T-cell (primary cell): ENCODE measurements at places on chromosomes 5 and 9.

DNA sequence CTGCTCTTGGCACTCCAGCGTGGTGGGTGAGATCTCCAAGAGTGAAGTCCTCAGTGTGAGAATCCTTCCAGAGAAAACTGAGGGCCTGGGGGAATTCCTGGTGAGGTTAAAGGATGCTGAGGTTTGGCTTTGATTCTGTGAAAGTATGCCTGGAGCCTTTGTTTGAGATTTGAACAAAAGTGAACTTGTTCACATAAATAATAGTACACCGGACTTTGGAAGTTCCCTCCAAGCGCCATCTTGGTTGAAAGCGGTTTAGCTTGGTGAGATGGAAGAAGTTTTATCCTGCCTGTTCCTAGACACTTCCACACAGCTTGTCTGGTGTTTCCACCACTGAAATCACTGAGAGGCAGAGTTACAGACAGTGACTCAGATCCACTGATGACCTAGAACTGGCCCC, 286.4 kb downstream of the NTRK2 start:
- DNase-seq, result no peak

DNA sequence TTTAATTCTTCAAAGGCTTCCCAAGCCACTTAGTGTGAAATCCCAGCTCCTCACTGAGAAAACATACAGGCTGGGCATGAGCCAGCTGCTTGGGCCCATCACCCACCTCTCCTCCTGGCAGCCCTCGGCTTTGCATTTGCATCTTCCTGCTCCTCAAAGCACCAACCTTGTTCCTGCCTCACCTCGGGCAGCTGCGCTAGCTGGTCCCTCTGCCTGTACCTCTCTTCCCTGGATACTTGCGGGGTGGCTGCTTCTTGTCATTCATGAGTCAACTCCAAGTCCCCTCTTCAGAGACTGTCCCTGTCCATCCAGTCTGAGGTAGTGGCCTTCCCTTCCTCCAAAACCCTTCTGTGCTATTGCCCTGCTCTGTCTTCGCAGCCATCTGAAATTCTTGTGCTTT, 116.1 kb upstream of the CXCL14 start:
- no peak for DNase-seq

GRCh38 chr9:113244556-113244955, 23.2 kb downstream of the SLC31A1 start:
- no peak for DNase-seq

GRCh38 chr9:37906312-37907239, 2.6 kb upstream of the SLC25A51 start:
- no peak for DNase-seq

GRCh38 chr9:129627556-129628440, 1.8 kb downstream of the NTMT1 start:
- no peak for DNase-seq

GRCh38 chr5:88979726-88980125, 96.7 kb upstream of the MEF2C start:
- DNase-seq, result no peak

- no peak for DNase-seq
Observed at GRCh38 chr5:90557391-90557790, 1.2 kb upstream of the ADGRV1 start.

DNA sequence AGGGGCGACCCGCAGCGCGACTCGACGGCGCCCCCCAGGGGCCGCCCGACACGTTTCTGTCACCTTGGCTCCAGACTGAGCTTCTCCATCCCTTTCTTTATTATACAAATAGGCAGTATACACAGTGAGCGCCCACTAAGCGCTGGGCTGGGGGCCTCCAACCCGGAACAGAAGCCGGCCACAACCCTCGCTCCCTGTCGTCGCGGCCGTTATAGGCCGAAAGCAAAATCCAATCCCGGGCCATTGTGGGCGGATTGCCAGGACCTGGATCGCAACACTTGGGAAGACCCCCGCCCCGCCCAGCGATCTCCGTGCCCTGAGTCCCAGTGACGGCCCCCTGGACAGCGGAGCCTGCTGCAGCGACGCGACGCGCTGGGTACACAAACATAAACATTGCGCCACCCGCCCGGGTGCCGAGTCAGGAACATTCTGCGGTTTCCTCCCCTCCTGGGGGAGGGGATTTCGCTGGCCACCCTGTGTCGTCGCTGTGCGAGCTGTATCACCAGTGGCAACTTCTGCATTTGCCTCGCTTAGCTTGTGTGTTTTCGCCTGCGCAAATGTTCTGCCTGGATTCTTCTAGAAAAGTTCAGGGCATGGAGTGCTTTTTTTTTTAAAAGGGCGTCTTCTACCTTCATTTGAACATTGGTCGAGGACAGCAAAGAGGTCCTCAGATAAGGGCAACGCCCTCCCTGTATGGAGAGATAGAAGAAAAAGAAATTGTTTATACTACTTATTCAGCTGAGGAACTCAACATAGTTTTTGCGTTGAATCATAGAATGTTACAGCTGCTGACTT, 1.3 kb upstream of the DUSP1 start:
- peak; percentile 91 for DNase-seq

- DNase-seq, result no peak
Observed at GRCh38 chr5:146722361-146722779, 156.2 kb downstream of the PPP2R2B start.

- no peak for DNase-seq
Observed at GRCh38 chr9:71582347-71582746, 186.0 kb downstream of the CEMIP2 start.

DNA sequence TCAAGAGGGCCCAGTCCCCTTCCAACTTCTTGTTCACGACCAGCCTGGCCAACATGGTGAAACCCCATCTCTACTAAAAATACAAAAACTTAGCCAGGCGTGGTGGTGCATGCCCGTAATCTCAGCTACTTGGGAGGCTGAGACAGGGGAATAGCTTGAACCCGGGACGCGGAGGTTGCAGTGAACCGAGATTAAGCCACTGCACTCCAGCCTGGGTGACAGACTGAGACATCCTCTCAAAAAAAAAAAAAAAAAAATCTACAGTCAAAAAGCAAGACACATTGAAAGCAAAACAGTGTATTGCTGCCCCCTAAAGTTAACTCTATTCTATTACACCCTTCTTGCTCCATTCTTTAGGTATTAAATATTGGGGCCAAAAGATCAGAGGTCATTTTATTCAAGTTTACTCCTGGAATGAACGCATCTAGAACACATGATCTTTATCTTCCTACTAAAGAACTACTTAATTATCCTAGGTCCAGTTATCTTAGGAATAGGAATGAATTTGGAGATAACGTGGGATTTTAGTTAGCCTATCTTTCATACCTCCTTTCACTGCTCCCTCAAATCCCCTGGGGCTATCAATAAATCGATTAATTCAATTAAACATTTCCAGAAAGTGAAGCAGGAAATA, 2.4 kb downstream of the ATG12 start:
- no peak for DNase-seq

GRCh38 chr9:100626949-100627348, 49.1 kb downstream of the CAVIN4 start:
- no peak for DNase-seq

DNA sequence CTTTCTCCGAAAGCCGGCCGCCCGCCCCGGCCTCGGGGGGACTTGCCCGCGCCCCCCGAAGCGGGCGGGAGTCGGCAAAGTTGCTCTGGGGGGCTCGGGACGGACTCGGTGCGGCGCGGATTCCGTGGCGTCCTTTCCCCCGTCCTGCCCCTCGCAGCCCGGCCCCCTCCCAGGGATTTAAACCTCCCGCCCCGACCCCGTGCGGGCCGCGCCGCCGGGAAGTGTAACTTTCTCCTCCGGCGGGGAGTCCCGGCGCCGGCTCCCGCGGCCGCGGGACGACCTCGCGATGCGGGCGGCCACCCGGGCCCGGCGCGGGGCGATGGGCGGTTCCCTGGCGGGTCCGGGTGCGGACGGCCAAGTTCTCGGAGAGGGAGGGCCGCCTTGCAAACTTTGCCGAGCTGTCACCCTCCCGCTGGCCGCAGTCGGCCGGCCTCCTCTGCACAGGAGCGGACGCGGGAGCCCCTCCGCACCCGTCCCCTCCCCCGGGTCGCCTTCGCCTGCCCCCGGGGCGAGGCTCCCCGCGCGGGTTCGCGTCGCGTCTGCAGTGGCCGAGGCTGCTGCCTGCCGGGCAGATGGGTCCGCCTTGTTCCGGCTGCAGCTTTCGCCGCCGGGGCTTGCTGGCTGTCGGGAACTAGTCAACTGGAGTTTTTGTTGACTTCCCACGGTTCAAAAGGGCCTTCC, 732 bp downstream of the PBX3 start:
- DNase-seq, result peak; percentile 22

DNA sequence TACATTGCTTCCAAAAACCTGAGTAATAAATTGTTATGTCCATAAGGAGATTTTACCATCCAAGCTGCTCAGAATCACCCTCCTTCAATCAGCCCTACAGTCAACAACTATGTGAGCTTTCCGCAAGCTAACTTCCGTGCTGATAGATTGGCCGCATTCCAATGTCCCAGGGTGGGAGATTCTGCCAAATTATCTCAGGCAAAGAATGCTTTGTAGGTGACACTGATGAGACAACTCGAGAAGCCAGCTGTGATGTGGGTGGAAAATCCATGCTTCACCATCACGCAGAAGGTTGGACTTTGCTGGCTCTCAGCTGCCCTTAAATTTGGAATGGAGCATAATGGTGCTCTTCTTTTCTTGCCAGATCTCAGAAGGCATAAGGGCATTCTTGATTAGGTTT, 44.9 kb upstream of the HCN1 start:
- no peak for DNase-seq

DNA sequence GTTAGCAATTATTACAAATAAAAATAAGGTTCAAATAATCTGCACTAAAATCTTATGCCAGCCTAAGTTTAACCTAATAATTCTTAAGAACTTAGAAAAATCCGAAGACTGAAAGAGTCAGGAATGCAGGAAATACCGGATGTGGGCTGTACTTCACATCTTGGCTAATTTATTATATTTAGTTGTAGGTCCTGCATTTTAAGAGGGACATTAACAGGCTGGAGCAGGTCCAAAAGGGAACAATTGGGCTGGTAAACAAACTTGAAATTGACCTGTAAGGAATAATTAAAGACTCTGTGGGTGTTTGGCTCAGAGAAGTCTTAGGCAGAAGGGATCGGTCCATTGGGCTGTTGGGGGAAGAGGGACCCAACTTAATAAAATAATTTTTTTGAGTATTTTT, 18.4 kb downstream of the GLRA1 start:
- DNase-seq, result no peak

DNA sequence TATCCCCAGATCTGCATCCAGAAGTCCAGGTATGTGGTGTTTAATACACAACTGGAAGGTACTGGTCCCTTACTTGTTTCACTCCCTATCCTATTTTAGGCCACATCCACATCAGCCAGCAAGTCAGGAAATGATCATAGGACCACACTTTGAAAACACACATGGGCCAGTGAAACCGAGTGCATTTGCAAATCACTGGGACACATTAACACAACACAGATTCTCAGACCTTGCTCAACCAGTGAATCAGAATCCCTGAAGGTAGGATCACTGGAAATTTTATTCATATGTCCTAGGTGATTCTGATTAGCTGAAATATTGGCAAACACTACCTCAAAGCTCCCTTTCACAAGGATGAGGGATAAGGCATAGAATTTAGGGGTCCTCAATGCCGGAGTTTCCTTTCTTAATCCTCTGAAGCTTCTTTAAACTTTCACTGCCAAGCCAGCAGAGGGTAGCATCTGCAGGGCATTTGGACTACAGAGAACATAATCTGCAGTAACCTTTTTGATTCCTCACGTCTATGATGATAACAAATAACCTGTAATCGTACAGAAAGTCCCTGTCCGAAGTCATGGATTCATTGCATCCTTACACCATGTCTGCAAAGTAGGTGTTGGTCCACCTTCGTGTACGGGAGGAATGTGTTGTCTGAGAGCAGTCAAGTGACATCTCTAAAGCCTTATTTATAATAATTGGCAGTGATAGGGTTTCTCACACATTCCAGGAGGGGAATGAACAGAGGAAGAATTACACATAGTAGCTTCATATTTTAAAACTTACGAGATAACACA, 11.0 kb upstream of the ABLIM3 start:
- no peak for DNase-seq

DNA sequence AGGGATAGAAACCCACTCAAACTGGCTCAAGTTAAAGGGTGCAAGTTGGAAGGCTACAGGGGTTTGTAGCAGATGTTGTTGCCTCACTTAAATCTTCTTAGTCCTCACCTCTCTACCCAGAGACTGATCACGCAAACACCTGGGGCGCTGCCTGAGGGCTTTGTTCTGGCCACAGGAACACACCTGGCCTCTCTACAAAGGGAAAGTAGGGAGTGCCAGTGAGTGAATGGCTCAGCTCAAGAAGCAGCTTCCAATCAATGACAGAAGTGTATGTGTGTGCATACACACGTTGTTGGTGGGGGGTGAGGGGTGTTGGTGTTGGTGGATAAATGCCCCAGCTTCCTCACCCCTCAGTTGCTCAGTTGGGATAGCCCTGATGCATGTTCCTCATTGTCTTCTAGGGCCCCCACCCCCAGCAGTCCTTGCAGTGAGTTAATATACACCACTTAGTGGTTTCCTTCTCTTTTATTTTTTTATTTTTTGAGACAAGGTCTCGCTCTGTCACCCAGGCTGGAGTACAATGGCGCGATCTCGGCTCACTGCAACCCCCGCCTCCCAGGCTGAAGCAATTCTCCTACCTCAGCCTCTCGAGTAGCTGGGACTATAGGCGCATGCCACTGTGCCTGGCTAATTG, 30.6 kb upstream of the CTNNA1 start:
- no peak for DNase-seq

DNA sequence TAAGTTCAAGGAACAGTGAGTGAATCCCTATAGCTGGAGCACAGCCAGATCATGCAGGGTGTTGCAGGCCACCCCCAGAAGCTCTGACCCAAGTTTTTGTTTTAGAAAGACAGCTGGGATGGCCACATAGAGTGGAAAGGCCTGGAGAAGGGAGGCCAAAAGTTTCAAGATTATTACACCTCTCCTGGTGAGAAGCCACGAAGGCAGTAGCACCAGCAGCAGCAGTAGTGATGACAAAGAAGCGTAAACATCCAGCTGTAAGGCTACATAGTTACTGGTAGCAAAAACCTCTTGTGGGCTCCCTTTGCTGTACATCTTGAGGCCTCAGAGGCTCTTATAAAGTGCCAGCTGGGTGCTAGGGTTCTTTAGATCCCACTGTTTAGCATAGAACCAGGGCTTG, 11.8 kb downstream of the ADAMTSL1 start:
- DNase-seq, result no peak

DNA sequence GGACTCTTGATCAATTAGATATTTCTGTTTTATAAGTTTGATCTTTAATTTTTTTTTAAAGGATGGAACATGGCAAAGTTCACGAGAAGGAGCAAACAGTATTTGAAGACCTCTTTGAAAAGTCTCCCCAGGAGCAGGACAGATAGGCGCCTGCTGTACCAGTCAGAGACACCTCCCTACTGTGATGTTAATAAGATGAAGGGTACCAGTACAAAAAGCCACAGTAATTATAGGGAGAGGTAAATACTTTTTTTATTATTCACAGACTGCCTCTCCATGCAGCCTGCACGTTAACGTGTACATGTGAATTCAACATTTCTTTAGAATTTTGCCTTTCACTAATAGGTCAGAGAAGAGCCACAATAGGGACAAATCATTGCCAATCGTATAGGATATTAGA, 146.5 kb upstream of the CDH6 start:
- DNase-seq, result no peak
